ENCODE measurements at places on chromosomes 7 and 10. TPM values are rescaled to one million over a fixed set of nuclear protein-coding genes. Genes with fewer than 3 reads are reported as not detected.

Gene SEC31B
- total RNA-seq: 1.5 TPM

Gene FBXL13
- total RNA-seq: 0.30 TPM

Gene TSC22D4
- total RNA-seq: 47.4 TPM

Gene PTF1A
- total RNA-seq: not detected

Gene CFAP70
- total RNA-seq: under 0.01 TPM

Gene AKR1C8
- not detected for total RNA-seq

Gene EGR2
- not detected for total RNA-seq

Gene TLX1
- total RNA-seq: not detected

Data from bronchus fibroblast of lung (primary cell).